Type B pancreatic cell (in vitro differentiated cells): ENCODE measurements at places on chromosomes 5 and 9.

GRCh38 chr5:67416133-67416937, 219.7 kb upstream of the CD180 start:
- DNase-seq = no peak

DNA sequence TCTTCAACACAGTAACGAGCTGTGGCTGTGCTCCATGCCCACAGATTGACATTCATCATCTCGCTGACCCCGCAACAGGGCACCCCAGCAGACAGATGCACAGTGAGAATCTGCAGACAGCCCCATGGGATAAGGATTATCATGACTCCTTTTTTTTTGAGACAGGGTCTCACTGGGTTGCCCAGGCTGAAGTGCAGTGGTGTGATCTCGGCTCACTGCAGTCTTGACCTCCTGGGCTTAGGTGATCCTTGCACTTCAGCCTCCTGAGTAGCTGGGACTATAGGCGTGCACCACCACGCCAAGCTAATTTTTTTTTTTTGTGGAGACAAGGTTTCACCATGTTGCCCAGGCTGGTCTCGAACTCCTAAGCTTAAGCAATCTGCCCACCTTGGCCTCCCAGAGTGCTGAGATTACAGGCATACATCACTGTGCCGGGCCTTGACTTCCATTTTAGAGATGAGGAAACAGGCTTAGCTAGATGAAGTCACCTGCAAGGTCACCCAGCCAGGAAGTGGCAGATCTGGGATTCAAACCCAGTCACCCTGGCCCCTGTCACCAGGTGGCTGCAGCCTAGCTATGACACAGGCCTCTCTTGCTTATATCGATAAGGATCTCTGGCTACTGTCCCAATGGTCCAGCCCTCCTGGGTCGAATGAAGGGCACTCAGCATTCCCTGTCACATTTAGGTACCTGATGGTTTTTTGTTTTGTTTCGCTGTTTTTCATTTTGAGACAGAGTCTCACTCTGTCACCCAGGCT, 5.1 kb downstream of the AIF1L start:
- no peak for DNase-seq

GRCh38 chr5:90097082-90097477, 312.5 kb downstream of the CETN3 start:
- no peak for DNase-seq

DNA sequence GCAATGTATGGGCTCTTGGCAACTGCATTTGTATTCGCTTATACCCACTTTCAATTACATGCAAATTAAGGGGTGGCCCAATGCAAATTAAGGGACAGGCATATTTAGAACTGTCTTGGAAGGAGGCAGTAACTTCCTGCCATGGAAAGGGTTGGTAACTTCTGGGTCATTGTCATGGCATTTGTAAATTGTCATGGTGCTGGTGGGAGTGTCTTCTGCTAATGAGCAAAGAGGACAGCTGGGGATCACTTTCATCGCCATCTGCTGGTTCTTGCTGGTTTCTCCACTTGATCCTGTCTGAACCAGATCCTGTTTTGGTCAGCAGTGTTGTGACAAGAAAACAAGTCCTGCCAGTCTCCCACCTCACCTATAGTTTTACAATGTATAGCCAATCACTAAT, 23.3 kb upstream of the UGT3A2 start:
- no peak for DNase-seq

DNA sequence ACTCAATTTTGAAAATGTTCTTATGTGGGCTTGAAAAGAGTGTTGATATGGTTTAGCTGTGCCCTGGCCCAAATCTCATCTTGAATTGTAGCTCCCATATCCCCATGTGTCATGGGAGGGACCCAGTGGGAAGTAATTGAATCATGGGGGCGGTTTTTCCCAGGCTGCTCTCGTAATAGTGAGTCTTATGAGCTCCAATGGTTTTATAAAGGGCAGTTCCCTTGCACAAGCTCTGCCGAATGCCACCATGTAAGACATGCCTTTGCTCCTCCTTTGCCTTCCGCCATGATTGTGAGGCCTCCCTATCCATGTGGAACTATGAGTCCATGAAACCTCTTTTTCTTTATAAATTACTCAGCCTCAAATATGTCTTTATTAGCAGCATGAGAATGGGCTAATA, 71.0 kb downstream of the USP20 start:
- DNase-seq = no peak

GRCh38 chr9:134785325-134786108, 95.1 kb upstream of the FCN2 start:
- DNase-seq = no peak
